Choroid plexus epithelial cell (primary cell): ENCODE measurements at places on chromosomes 12 and 14.

- DNase-seq = no peak
Measured at GRCh38 chr14:70812124-70812818, 3.0 kb upstream of the MAP3K9 start.

GRCh38 chr12:26496170-26496569 is 300.8 kb downstream of the SSPN start:
- peak; percentile 24 for DNase-seq

DNA sequence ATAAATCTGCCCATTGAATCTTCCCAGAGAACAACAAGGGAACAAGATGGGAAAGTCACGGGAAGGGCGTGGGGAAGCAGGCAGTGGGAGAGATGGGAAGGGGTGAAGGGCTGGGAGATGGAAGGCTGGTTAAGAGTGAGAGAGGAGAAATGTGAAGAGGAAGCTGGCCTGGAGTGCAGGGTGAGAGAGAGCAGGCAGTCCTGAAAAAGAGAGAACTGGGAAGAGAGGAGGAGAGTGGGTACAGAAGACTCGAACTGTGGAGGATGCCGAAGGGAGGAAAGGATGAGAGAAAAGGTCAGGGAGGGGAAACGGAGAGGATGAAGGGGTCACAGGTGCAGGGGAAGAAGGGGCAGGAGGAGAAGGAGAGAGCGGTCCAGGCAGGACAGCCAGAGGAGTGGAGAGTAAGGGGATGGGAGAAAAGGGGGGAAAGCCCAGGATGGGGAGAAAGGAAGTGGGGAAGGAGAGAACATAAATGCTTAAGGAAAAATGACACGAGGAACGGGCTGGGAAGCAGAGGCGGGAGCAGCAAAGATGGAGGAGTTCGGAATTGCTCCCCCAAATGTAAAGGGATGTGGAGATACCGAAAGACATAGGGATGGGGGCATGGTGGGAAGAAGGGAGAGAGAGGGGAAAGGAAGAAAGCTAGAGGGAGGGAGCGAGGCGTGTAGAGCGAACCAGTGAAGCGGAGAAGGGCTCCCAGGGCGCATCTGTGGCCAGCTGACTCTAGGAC is 1.2 kb downstream of the PIANP start:
- DNase-seq = no peak

- DNase-seq = peak; percentile 29
Measured at GRCh38 chr12:1205512-1206060, 214.6 kb downstream of the ERC1 start.

DNA sequence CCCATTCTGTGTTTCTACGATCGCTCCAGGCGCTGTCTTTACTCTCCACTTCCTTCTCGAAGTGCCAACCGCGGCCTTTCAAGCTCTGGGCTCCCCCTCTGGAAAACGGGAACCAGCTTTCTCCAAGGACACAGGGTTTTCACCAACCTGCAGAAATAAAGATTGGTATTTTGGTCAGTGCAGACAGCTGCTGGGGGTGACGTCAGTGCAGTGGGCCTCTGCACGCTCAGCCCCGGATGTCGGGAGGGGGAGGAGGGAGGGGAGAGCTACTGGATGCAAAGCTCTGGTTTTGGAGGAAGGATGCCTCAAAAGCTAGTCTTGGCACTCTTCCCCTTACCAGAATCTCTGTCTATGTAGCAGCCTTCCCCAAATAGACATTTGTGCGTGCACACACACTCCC is 19.9 kb downstream of the HRK start:
- DNase-seq = peak; percentile 60

DNA sequence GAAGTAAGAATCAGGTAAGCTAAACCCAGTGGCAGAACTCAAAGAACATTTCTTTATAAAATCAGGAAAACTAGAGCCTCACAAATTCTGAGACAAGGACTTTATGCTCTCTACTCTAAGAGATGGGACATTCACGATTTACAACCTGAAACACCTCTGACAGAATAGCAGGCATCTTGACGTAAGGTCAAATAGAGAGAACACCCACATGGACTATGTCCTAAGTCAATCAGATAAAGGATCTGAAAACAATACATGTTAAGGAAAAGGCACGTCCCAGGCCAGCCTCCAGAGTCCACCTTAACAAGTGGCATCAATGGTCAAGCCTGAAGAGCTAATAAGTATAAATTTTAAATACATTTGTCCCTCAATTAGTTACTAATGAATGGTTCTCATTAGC is 39.9 kb upstream of the SYCP3 start:
- DNase-seq = no peak

- no peak for DNase-seq
Measured at GRCh38 chr12:29700761-29701481, 82.8 kb downstream of the TMTC1 start.

DNA sequence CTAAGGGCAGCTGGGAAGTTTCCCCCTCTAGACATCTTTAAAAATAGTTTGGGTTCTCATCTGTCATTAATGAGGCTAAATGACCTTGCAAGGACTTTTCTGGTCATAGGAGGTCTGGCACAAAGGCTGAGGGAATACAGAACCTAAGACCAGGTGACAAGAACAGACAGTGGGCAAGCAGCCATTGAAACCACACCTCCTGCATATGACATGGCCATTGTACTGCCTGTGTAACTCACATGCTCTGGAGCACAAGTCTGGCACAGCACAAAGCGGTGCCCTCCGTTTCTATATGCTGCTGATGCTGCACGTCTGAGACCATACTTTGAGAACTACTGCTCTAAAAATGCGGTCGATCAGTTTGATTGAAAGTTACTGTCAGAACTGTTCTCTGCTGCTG is 143.3 kb downstream of the APAF1 start:
- DNase-seq = no peak

- no peak for DNase-seq
Measured at GRCh38 chr12:79406993-79407392, 283.8 kb downstream of the PAWR start.

- no peak for DNase-seq
Measured at GRCh38 chr14:75098682-75099081, 28.2 kb downstream of the NEK9 start.

- no peak for DNase-seq
Measured at GRCh38 chr12:121866331-121866730, 7.7 kb upstream of the HPD start.

- peak; percentile 29 for DNase-seq
Measured at GRCh38 chr12:107594995-107595394, 90.6 kb upstream of the PWP1 start.

DNA sequence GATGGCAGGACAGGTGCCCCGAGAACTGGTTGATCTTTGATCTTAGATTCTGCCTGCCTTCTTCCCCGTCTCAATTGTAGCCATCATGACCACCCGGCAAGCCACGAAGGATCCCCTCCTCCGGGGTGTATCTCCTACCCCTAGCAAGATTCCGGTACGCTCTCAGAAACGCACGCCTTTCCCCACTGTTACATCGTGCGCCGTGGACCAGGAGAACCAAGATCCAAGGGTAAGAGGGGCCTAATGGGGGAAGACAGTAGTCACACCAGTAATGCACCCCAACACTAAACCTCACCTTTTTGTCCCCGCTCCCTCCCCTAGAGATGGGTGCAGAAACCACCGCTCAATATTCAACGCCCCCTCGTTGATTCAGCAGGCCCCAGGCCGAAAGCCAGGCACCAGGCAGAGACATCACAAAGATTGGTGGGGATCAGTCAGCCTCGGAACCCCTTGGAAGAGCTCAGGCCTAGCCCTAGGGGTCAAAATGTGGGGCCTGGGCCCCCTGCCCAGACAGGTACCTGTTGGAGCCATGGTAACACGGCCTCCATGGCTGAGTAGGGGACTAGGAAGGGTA is 556 bp downstream of the TROAP start:
- DNase-seq = no peak

GRCh38 chr14:95573313-95573712 is 38.5 kb downstream of the GLRX5 start:
- DNase-seq = no peak

GRCh38 chr12:46675736-46676135 is 150.1 kb downstream of the SLC38A4 start:
- DNase-seq = peak; percentile 67

- peak; percentile 54 for DNase-seq
Measured at GRCh38 chr12:13241833-13242488, 45.4 kb downstream of the EMP1 start.

DNA sequence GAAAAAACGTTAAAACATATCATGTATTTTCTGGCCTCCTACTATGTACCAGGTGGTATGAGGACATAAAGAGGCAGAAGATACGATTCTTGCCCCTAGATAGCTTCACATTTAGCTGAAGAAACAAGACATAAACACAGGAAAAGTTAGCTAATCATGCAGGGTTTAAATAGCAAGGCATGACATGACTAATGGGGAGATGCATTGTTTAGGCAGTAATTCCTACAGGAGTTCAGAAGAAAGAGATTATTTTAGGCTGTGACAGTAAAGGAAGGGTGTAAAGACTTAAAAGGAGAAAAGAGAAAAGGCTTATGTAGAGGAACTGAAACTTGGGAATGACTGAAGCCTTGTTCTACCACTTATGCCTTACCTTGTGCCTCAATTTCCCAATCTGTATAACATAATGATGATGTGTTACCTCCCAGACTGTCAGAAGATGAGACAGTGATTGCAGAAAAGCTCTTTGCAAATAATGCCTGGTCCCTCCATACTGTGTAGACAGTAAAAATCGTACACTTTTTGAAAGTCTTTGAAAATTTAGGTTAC is 44.4 kb downstream of the PRKCH start:
- DNase-seq = peak; percentile 14

DNA sequence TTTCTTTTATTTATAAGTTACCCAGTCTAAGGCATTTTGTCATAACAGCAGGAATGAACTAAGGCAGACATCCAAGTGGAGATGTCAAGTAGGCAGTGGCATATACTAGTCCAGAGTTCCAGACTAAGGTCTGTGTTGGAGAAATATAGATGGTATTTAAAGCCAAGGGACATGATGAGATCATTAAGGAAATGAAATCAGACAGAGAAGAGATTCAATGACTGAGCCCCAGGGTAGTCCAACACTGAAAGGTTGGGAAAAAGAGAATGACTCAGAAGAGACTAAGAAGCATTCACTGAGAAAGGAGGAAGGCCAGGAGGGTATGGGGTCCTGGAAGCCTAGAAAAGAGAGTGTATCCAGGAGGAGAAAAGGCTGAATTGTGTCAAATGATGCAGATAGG is 442.2 kb upstream of the CCDC196 start:
- no peak for DNase-seq
